HL-60 (cell line): ENCODE measurements at places on chromosomes 5 and 9.

- no peak for DNase-seq
Observed at GRCh38 chr5:102596113-102596512, 97.3 kb upstream of the SLCO6A1 start.

DNA sequence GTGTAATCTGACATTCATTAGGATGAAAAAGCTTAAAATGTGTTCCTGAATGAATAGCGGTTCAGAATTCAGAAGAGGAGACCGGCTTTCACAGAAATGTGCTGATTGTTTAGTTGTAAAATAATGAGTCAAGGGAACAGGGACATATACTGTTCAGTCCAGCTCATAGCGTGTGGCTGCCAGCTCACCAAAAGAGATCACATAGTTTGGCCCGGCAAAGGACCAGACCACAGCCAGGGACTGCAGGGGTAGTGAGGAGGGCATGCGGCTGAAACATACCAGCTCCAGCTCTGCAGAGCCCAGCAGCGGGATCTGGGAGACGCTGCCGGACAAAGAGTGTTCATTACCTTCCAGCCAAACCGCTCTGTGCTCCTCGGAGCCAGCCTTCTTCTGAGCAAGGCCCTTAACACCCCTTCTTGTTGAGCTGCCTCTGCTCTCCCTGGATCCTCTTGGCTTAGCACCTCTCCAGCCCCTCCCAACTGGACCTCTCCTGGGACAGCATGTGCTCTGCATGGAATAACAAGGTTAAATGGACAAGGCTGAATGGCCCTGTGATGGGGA lies 116.8 kb upstream of the CNTLN start:
- DNase-seq: no peak

GRCh38 chr9:37167456-37168047 lies 47.2 kb downstream of the ZCCHC7 start:
- DNase-seq: no peak

GRCh38 chr5:132458226-132458560 lies 32.4 kb downstream of the IRF1 start:
- DNase-seq: no peak

- DNase-seq: no peak
Observed at GRCh38 chr5:134527156-134527960, 1.9 kb downstream of the JADE2 start.

- DNase-seq: no peak
Observed at GRCh38 chr9:104882566-104882965, 45.4 kb downstream of the ABCA1 start.

DNA sequence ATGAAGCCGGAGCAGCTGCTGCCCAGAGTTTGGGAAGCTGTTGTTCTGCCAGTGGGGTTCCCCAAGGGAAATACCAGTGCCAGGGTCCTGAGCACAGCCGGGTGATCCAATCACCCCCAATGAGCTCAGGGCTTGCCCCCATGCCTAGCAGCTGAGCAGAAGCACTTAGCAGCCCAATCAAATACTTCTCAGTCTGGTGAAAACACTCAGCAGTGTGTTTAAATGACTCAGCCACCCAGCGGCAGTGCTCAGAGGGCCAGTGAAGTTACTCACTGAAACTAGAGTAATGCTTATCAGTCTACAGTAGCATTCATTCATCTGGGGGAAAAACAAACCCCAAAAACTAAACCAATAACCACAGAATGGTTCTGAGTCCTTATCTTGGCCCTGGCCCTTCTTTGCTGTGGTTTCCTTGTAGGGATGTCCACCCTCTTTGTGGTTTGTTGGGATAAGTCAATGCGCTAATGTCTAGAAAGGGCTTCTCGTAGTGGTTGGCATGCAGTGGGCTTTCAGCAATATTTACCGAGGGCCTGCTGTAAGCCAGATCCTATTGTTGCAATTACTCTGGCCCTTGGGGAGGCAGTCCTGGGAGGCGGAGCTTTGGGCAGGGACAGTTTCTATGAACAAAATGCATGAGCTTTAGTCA lies 43.1 kb downstream of the LHX2 start:
- DNase-seq: peak; percentile 14

DNA sequence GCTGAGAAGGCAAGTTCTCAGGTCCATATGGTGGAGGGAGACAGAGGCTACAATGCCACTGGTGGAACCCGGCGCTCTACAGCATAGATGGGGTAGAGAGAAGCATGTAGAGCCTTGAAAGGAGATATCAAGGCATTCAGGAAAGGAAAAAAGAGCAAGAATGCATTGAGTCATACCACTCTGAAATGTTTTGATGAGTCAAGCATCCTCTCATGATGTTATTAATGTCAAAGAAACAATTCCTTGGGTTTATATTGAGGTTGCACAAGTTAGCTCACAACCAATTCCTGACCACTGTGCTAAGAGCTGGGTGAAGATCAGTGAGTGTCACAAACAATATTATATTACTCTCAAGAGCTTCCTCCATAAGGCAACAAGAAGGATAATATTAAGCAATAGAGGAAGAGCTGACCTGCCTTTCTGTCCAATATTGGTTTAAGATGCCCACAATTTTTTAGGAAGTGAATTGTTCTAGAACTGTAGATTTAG lies 178.0 kb downstream of the RFK start:
- peak; percentile 24 for DNase-seq
